ENCODE measurements at places on chromosomes 11 and 22.

GRCh38 chr11:125348674-125349309 is 147.3 kb downstream of the FEZ1 start:
- no peak for DNase-seq

DNA sequence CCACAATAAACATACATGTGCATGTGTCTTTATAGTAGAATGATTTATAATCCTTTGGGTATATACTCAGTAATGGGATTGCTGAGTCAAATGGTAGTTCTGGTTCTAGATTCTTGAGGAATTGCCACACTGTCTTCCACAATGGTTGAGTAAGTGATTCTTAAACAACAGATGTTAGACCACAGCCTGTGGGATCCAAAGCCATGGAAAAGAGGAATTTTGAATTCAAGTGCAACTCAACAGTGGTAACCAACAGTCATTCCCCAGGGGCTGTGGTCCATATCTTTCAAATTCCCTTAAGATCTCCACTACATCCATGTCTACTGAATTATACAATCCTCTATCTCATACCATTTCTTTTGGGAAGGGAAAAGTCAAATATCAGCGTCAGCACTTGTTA is 321.5 kb downstream of the LARGE1 start:
- DNase-seq, result no peak

DNA sequence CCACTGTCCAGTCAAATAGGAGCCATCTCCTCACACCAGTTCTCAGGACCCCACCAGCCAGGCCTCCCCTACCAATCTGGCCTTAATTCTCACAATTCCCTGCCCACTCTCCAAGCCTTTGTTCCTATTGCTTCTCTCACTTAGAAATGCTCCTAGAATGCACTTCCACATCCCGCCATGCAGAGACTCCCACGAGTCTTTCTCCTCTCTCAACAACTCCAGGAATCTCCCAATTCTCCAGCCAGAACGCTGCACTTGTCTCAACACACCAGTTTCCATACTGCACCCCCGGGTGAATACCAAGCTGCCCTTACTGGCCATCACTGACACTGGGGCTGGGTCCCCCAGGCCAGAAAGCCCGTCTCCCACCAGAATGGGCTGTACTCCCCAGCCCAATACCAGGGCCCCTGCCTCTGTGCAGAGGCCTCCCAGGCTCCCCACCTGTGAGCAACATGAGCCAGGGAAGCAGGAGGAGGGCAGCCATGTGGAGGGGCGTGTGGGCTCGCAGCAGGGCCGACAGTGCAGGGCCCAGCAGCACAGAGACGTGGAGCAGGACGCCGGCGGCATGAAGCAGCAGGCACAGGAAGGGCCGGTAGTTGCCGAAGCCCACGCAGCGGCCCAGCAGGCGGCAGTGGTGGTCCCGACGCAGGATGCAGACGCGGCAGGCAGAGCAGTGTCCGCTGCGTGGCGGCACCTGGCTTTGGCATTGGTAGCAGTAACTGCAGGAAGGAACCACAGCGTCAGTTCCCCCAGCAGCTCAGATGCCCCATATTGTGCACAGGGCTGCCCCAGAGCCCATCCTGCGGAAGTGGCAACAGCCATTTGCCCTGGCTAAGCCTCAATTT is 2.4 kb downstream of the ZDHHC24 start:
- DNase-seq, result no peak

- no peak for DNase-seq
Observed at GRCh38 chr11:27718346-27718862, 18.1 kb upstream of the BDNF start.

- no peak for DNase-seq
Observed at GRCh38 chr11:17986007-17986710, 26.7 kb downstream of the SERGEF start.

DNA sequence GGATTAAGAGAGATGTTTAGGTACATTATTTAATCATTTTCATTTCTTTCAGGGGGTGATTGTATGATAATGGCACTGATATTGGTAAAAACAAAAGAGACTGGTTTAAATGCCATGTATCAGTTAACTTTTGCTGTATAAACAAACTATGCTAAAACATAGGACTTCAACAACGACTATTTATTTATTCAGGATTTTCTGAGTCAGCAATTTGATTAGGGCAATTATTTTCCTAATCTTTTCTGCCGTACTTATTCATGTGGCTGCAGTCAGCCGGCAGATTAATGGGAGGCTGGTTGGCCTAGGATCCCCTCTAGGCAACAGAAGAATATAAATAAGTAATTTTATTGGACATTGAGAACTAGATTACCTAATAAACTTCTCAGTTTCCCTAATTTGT is 661.7 kb upstream of the RAG2 start:
- no peak for DNase-seq

DNA sequence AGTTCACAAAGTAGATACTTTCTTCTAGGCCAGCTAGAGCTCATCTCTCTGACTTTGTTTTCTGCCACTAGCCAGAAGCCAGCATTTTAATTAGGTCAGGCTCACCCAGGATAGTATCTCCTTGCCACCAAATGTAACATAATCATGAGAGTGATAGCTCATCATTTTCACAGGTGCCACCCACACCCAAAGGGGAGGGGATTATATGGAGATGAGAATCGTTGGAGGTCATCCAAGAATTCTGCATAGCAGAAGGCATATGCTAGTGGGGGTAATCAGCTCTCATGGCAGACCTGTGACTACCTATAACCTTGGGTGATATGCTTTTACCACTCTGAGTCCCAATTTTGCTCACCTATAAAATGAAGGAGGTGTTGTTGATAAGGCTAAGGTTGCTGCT is 523.0 kb downstream of the METTL15 start:
- no peak for DNase-seq

DNA sequence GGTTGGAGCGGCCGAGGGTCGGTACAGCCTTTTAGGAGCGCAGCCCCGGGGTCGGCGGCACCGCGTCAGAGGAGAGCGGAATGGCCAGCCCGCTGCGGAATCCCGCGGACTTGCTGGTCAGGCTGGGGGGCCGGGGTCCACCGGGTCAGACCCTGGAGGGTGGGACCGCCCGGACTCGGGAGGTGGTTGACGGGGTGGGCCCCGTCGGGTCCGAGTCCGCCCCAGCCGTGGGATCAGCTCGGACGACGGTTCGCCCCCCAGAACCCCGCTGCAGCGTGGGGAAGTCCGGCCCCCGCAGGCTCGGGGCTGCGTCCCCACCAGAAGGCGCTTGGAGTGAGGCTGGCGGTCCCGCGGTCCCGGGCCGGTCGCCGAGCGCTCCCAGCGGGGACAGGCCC is 301 bp upstream of the ADM2 start:
- DNase-seq, result no peak

DNA sequence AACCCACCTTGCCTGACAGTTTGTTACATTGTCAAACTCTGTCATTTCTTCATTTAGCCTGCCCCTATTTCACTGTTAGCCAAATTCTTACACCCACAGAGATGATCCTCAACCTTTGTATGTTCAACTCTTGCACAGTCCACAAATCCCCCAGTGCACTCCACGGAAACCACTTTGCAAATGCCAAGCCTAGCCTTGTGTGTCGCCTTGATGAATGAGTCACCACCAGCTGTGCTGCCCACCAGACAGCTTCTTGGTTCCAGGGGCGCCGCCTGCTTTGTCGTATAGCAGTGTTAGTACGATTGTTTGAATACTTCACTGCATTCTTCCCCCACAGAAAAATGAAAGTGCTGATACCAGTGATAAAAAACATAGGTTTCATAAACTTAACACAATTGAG is 686.3 kb downstream of the NTM start:
- no peak for DNase-seq

- no peak for DNase-seq
Observed at GRCh38 chr11:102560555-102561011, 30.0 kb upstream of the MMP7 start.

DNA sequence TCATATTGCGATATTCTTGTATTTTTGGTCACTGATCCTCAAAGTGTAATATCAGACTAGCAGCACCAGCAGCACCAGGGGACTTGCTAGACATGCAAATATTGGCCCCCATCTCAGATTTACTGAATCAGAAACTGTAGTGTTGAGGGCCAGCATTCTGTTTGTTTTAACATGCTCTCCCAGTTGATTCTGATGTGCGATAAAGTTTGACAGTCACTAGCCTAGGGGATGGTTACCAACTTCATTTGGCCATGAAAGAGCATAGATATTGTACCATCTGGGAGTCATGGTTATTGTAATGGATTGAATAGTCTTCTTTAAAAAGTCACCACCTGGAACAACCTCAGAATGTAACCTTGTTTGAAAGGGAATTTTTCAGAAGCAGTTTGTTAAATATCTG is 1090.4 kb upstream of the RAG2 start:
- no peak for DNase-seq

- no peak for DNase-seq
Observed at GRCh38 chr11:119970555-119971304, 167.2 kb downstream of the TRIM29 start.

DNA sequence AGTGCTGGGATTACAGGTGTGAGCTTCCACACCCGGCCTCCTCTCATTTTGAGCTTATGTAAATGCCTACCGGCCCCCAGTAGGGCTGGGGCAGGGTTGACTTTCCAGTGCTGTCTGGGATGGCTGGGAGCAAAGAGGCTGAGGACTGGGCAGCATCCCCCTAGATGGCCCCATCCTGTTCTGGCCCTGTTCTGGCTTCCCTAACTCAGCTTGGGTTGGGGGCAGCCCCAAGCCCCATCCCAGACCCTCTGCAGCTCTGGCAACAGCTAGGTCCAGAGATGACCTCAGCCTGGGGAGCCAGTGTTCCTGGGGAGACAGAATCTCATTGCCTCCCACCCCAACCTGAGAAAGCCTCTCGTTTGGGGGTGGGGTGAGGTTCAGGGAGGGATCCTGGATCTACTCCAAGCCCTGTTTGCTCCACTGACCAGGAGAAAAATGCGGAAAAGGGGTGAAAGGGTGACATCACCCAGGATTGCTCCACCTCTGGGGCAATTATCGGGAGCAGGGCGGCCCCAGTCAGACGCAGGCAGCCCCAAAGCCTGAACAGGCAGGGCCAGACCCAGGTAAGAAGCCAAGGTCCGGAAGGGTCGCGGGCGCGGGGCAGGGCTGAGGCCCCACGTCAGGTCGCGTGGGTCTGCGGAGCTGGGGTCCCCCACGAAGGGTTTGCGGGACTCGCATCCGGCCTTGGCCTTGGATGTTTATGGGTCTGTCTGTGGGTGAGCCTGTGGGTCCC is at the start of gene PNPLA2:
Gene PNPLA2, plus strand, starts transcription at position 519 of the 733 bp plus-strand sequence. CDS start 805 bp downstream, outside the sequence.
- DNase-seq, result no peak

DNA sequence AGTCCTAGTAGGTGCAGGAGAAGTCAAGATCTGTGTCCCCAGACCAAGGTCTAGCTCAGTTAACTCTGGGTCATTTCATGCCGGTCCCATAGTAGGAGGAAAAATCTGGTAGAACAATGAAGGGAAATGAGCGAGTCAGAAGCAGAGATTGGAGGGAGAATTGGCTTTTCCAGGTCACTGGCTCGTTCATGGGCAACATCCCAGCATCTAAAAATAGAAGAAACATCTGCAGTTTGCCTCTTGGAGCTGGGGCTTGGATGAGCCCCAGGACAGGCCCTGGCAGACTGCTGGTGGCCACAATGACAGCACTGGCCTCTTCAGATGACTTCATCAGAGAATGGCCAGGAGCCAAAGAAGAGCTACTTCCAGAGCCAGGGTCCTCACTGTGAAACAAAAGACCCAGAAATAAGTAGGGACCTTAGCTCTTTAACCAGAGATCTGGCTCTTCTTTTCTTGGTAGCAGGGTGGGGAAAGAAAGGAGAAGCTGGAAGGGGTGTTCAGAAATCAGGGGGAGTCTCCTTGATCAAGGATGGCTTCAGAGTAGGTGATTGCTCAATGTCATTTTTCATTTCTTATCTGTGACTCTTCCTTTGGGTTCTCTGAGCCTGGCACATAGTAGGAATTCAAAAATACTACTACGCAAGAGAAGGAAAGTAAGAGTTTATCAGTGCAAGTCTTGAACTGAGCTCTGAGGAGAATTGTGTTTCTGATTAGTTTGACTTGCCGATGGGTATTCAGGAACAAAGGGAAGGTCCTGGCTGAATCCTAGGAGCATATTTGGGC is 102.6 kb downstream of the TMPRSS5 start:
- DNase-seq, result no peak

DNA sequence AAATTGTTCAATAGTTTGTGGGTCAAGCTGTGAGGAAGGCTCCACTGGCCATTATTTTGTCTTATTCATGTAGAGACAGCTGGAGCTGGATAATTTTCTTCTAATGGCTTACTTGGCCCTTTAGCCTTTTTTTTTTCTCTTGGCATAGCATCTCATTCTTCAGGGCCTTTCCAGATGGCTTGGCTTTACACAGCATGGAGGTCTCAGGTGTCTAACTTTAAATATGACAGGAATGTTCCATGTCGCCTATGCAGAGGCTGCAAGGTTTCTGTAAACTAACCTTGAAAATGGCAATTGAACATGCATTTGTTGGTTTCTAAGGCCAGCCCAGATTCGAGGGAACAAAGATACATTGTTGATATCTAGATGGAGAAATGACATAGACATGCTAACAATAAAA is 247.9 kb upstream of the CNTN5 start:
- DNase-seq, result no peak

- DNase-seq, result no peak
Observed at GRCh38 chr11:90753546-90753945, 530.7 kb upstream of the CHORDC1 start.

- no peak for DNase-seq
Observed at GRCh38 chr11:95501761-95502266, 270.8 kb upstream of the SESN3 start.
